ENCODE measurements at places on chromosomes 13 and 19.

DNA sequence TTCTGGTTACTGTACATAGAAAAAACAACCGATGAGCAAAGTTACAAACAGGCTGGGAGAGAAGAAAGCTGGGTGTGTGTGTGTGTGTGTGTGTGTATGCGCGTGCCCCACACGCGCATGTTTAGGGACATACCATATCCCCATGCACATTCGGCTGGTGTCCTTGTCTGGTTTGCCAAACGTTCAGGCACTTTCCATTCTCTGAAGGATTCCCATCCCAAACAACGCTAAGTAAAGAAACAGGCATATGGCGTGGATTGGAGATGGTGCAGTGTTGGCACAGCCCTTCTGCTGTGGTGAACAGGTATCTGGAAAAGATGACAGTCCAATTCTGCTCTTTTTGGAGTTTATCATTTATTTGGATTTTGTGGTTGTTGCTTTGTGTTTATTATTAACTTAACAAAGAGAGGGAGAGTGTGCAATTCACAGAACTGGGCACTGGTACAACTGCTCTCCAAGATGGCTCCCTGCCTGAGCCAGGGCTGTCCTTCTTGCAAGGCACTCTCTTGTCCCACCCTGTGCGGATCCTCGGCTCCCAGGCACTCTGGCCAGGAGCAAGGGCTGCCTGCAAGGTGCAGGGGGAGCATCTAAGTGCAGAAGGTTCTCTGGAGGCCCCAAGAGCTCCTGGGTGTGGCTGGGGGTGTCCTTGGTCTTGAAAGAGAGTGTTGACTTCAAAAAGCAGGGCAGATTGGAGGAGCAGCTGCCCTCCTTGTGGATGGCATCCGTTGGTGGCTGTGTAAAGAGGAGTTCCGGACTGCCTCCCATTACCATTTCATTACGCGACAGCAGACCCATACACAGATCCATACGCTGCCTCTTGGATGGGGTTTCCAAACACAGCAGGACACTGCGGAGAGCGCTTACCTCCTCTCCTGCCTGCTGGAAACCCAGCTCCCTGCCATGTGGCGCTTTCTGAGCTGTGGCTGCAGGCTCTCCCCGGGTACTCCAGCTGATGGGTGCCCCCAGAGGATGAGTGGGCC lies 263.1 kb downstream of the ZNF536 start:
- no peak for DNase-seq

GRCh38 chr13:66714795-66715194 lies 515.3 kb downstream of the PCDH9 start:
- no peak for DNase-seq

- peak; percentile 18 for DNase-seq
Measured at GRCh38 chr13:44759384-44760360, 183.5 kb upstream of the TSC22D1 start.

DNA sequence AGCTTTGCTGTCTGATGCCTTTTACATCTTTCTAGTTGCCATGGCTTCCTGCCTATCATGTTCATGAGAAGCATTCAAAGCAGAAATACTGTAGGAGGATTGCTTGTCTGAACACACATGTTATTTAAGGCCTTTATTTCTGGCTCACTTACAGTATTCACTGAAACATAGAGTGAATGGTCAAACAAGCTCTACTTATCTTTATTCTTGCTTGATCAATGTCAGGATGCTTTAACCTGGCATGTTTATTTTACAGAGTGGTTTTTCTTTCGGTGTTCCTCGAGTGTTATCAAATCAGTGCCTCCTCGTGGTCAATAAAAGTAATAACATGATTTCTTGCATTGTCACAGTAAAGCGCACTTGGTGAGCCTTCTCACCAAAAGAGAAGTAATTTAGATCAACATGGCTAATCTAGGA lies 73.5 kb upstream of the PCDH17 start:
- no peak for DNase-seq

DNA sequence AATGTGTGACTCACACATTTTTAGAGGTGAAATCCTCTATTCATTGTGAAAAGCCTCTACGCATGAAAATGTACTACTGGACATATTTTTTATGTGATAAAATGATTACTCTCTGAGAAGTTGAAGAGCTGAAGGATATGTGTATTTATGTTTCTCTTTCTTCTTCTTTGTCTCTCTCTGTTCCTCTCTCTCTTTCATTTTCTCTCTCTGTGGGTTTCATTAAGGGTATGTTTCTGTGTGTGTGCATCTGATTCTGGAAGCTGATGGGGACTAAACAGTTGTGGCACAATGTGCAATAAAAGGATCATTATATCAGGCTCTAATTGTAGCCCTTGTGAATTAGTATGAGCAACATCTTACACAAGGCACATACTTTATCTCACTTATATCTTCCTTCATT lies 867.7 kb downstream of the PCDH9 start:
- no peak for DNase-seq

- DNase-seq: no peak
Measured at GRCh38 chr19:39238944-39239343, 5.9 kb downstream of the IFNL3 start.

GRCh38 chr19:12913011-12913561 lies 6.0 kb downstream of the SYCE2 start:
- DNase-seq: peak; percentile 58

- no peak for DNase-seq
Measured at GRCh38 chr19:35350591-35350990, 2.9 kb downstream of the FFAR1 start.

DNA sequence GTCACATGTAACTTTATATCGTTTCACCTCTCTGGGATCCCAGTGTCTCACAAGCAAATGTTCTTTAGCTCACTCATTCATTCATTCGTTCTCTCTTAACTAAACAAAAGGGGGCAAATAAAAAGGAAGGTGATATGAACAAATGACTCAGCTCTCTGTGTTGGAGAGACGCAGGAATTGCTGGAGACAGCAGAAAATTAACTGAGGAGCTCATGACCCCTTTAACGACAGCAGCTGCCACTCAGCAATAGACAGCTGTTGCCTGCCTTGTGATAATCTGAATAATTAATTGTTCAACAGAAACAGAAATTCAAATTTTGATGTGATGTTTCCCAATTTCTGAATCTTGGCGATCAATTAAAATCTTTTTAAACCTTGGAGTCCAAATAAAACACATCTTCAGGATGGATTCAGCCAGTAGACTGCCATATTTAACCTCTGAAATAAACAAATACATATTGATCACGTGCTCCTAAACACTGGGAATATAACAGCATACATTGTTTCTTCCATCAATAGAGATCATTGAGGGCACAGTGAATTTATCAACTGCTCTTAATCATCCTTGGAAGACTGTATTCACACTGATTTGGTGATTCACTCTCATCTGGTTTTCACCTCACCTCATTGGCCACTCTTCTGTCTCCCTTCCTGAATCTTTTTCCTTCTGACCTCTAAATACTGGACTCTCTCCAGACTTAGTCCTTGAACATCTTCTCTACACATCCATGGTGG lies 63.3 kb downstream of the MBNL2 start:
- DNase-seq: no peak

- DNase-seq: no peak
Measured at GRCh38 chr13:46554951-46555350, 2.0 kb downstream of the LRCH1 start.

- DNase-seq: no peak
Measured at GRCh38 chr13:90757127-90757680, 590.3 kb upstream of the MIR17HG start.

- no peak for DNase-seq
Measured at GRCh38 chr13:26762745-26763345, 2.3 kb upstream of the GPR12 start.

GRCh38 chr19:41691268-41691970 lies 3.3 kb upstream of the CEACAM7 start:
- DNase-seq: no peak

DNA sequence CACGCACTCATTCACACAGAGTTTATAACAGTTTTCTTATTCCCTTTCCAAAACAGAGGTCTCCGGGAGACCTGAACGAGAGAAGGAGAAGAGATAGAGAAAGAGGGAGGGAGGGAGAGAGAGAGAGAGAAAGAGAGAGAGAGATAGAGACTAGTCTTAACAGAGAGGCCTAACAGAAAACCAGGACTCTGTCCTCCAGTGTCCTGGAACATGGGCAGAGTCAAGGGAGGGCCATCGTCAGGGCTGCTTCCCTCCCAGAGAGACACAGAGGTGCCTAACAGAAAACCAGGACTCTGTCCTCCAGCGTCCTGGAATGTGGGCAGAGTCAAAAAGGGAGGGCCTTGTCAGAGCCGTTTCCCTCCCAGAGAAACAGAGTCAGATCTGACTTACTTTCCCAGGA lies 78.7 kb downstream of the WTIP start:
- DNase-seq: no peak

DNA sequence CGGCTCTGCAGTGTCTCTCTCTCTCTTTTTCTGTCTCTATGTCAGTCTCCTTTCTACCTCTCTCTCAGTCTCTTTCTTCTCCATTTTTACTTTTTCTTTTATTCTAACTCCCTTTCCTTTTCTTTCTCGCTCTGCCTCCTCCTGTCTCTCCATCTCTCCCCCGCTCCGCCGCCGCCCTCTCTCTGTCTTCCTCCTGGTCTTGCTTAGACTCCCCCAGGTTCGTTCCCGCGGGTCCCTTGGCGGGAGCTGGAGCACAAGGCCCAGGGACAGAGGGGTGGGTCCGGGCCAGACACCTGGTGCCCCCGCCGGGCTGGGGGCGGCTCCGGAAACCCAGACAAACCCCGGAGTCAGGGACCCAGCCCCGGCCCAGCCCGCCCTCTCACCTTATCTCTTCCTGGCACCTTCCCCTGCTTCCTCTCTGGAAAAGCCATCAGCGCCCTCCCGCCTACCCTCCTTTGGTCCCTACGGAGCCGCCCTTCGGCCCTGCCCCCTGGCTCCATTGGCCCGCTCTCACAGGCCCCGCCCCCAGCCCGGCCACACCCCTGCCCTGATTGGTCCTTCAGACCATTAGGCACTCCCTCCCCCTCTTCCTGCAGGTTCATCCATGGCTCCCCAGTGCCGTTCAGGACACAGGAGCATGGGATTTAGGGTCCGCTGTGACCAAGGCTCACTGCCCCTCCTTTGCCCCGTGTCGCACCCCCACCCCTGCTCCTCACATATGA lies 15.4 kb upstream of the NOP53 start:
- DNase-seq: no peak

- no peak for DNase-seq
Measured at GRCh38 chr19:8028951-8029491, 23.5 kb upstream of the CCL25 start.

GRCh38 chr13:46320821-46321220 lies 66.2 kb downstream of the RUBCNL start:
- no peak for DNase-seq

- no peak for DNase-seq
Measured at GRCh38 chr19:42088471-42089190, 12.7 kb downstream of the ZNF574 start.

DNA sequence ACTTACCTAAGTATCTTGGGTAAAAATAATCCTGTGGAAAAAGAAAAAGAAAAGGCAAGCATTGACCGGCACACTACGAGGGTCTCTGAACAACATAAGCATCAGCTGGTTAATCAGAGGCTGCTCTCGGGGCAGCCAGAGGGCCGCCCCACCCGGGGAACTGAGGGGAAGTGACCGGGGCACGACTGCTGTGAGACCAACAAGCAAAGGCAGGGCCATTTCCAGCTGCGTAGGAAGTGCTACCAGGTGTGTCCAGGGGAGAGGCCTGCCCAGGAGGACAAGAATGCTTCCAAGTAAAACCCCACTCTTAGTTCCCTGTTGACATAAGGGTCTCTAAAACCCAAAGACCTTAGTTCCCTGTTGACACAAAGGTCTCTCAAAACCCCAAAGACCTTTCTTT lies 15.9 kb downstream of the GAS6 start:
- no peak for DNase-seq

GRCh38 chr19:17243211-17243829 lies 2.4 kb downstream of the NR2F6 start:
- no peak for DNase-seq

- DNase-seq: no peak
Measured at GRCh38 chr19:16074488-16075365, 1.6 kb upstream of the TPM4 start.

DNA sequence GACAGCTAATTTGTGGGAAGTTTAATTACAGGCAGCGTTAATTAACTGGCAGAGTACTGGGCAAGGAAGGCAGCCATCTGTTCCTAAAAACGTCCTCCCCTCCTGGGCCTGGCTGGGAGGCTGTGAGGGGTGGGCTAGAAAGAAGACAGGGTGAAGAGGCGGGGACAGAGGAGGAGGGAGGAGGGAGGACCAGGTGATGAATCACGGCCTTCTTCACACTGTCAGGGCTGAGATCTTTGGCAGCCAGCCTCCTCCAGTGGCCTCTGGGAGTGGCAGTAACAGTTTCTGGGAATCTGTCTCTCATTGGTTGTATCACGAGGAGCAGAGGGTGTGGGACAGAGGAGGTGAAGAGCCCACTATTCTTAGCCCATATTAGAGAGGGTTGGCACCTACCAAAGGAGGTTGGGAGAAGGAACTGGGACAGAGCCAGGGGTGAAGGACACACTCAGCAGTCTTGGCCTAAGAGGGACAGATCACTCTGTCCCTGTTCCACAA lies 9.6 kb upstream of the ZNRF4 start:
- no peak for DNase-seq

DNA sequence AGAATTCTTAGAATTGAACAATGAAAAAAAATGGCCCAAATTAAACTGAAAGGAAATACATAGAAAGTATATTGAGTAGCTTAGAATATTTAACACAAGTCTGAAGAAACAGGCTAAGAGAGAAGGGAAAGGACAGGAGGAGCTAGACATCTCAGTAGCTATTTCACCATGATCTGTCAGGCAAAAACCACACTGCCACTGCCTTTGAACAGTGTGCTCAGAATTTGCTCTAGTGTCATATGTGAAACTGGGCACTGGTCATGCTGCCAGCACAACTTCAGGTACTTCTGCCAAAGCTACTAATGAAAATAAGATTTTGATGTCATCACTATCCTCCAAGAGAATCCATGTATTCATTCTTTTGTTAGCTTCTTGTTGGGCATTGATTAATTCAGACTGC lies 1280.8 kb upstream of the PCDH20 start:
- DNase-seq: no peak

- no peak for DNase-seq
Measured at GRCh38 chr19:14113762-14114414, 3.7 kb downstream of the PRKACA start.

DNA sequence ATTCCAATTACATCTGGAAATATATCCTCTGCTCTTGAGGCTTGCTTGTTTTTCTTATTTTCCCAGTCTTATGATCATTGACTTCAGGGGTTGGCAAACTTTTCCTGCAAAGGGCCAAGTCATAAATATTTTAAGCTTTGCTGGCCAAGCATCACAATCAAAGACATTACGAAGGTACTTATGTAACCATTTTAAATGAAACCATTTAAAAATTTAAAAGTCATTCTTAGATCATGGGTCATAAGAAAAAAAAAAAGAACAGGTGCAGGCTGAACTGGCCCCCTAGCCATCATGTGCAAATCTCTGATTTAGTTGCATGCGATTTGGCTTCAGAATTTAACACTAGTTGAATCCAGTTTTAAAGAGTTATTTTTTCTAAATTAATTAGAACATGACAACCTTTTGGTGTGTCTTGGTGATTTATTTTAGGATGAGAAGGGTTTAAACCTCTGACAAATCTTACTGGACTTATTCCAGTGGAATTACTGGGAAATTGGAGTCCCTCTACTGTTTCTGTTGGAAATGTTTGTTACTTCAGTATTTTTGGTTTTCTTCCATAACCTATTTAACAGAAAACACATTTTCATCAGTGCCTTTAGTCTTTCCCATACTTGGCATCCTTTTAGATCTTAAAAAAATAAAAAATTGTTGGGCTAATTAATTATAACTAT lies 148.1 kb downstream of the NHLRC3 start:
- DNase-seq: no peak

All from NCI-H187 (cell line).